Left lobe of liver (tissue), 2 donors: ENCODE measurements at places on chromosomes 3 and 15.
A peak's percentile ranks its signal among the peaks of the same experiment; 100 is the strongest.

- no peak for DNase-seq
These were observed 63.3 kb upstream of the SEC61A1 start for GRCh38 chr3:127988770-127989557.

- no peak for DNase-seq
These were observed 802 bp downstream of the RCN2 start for GRCh38 chr15:76932135-76932966.

DNA sequence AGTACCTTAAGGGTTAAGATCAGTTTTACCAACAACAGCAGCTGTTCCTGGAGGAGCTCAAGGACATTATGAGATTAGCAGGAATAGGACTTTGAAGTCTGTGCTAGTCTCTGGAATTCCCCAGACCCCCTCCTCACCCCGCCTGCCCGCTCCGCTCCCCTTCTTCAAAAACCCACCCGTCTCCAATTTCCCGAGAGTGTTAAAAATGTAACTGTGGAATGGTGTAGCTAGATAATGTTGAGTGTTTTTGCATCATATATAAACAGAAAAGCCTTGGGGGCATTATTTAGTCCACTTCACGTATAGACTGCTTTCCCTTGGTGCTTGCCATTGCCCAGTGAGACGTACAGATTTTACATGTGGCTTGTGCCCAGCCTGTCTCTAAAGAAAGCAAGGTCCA is 65.0 kb upstream of the SEMA6D start:
- no peak for DNase-seq

DNA sequence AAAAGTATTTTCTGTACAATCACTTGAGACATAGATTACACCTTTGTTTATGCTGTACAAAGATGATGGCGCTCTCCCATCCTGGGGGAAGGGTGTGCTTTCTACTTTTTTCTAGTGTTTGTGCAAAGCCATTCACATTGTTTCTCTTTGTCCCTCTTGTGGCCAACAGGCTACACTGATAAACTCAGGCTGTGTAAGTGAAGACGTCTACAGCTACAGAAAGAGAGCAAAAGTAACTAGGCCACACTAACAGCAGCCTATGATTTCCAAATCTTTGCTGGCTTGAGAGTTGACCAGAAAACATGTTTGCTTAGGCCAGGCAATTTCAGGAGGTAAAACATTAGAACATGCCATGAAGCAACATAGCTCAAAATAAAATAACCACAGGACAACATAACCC is 75.1 kb downstream of the FOXB1 start:
- DNase-seq: peak; percentile 54

DNA sequence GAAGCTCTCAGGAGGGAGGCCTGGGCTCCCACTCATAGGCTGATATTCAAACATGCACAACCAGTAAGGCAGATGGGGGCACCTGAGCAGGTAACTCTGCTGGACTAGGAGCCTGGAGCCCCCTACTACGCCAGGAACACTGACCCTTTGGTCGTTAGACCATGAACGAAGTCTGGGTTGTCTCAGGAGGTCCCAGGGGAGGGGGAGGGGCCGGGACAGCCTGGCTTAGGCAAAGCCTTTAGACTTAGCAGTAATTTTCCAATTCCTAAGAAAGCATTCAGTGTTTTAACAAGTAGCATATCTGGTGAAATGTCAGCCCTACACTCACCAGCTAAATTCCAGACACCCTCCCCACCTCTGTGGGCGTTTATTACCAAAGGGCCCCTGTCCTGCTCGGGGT is 67.4 kb upstream of the ST8SIA2 start:
- no peak for DNase-seq

GRCh38 chr3:55895897-55896566 is 408.9 kb upstream of the WNT5A start:
- no peak for DNase-seq

GRCh38 chr3:50236484-50237132 is 604 bp downstream of the GNAI2 start:
- no peak for DNase-seq

DNA sequence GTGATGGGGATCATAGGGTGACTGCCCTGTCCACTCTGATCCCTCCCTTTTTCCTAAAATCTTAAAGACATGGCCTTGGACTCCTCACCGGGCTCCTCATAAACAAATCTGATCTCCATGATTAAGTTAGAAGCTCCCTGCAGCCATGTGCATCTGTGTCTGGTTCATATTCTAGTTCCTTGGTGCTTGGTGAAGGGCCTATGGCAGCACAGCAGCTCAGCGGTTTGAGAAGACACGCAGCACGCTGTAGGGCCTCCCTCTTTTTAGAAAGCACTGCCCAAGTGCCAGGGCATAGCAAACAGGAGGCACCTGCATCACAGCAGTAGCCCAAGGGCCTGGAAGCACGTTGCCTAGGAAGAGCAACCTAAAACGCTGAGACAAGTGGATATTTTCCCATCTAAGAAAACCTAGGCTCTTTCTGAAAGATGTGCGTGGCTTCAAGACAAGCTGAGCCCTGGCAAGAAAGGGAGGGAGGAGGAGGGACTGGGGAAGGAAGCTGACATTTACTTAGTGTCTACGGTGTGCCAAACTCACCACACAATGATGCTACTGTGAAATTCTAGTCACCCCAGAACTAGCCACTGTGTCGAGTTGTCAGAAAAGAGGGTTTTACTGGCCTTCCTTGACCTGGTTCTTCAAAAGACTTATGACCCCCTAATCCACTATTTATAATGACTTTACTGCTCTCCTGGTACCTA is 14.9 kb upstream of the ULK3 start:
- no peak for DNase-seq

GRCh38 chr3:159829539-159830227 is 159.0 kb upstream of the IL12A start:
- DNase-seq: peak; percentile 91
